Activated T-helper 9 cell treated with anti-CD3 and anti-CD28 coated beads, Interleukin-2, amount 50 U/mL, for 16 hours (primary cell): ENCODE measurements at places on chromosomes 7 and 10.

- DNase-seq: no peak
Observed at GRCh38 chr10:79342295-79342761, 4.9 kb upstream of the PPIF start.

DNA sequence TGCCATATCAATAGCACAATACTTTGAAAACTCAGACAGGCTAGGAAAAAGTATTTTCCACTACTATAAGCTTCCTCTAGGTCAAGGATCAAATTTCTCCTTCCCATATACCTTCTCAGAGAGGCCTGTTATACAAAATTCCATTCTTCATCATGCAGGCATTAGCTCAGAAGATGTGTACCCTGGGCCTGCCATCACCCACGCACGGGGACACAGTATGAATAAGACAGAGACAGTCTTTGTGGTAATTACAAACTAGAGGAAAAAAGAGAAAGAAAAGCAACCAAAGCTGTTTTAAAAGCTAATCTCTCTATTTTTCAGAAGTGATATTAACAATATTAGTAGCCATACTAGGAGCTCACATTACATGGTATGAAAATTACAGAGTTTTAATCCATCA, 236.8 kb upstream of the AOAH start:
- DNase-seq: no peak

GRCh38 chr10:75825235-75825634, 393.8 kb downstream of the LRMDA start:
- no peak for DNase-seq

DNA sequence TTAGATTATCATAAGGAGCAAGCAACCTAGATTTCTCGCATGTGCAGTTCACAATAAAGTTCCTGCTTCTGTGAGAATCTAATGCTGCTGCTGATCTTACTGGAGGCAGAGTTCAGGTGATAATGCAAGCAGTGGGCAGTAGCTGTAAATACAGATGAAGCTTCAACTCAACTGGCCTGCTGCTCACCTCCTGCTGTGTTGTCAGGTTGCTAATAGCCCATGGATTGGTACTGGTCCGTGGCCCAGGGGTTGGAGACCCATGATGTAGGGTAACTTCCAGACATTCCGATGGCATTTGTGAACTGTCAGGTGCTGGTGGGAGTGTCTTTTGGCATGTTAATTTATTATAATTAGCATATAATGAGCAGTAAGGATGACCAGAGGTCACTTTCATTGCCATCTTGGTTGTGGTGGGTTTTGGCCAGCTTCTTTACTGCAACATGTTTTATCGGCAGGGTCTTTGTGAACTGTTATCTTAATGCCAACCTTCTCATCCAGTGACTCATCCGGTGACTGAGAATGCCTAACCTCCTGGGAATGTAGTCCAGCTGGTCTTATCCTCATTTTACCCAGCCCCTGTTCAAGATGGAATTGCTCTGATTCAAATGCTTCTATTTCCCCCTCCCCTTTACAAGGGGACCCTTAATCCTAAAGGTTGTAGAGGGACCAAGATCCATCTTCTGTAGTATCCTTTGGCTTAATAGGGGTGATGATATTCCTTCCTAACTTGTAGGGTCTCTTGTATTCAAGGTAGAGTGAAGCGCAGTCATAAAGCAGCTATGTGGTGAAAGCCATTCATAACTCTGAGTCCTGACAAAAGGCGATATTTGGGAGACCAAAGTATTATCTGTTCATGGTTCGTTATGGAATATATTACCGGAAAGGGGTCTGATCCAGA, 165.8 kb downstream of the CCSER2 start:
- no peak for DNase-seq

- no peak for DNase-seq
Observed at GRCh38 chr10:14353291-14353913, 22.7 kb upstream of the FRMD4A start.

DNA sequence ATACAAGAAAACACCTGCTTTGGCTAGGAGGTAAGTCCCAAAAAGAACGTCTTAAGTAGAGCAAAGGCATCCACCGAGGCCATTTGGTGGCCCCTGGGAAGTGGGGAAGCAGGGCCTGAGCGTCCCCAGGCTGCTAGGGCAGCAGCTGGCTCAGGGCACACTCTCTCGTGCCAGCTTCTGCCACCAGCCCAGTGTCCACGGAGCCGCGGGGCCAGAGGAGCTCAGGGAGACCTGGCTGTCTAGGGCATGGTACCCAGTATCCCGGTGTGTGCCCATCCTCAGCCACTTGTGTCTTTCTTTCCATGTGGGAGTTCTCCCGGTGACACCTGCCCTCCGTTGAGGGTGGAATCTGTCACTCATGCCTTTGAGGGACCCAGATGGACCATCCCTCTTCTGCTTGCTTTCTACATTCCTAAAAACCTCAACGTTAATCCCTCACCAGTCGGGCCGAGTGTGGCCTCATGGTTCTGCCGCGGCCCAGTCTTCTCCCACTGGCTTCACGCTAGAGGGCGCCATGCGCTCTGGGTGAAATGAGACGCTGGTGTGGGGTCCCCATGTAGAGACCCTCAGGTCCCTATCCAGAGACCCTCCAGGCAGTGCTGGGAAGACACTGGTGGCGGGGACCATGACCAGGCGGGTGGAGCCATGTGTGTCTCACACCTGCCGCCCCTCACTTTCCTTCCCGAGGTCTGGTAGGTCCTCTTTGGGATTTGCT, 9.5 kb upstream of the AP5Z1 start:
- DNase-seq: no peak

DNA sequence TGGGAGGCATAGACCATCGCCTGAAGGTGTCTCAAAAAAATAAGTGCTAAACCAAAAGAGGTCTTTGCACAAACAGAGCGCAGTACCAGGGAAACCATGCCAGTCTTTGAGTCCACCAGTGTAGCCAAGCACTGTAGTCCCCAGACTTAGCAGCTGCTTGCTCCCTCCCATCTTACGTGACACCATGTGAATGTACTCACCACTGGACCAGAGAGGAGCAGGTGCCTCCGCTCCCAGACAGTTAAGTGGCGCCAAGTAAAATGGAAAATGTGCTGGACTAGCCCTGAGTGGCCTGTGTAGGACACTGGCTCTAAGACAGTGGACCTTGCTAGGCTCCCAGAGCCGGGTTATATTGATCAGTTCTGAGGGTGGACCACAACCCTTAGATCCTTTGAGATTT, 47.7 kb upstream of the PLEKHA1 start:
- DNase-seq: no peak

GRCh38 chr10:69624245-69624786, 5.7 kb upstream of the FAM241B start:
- no peak for DNase-seq

DNA sequence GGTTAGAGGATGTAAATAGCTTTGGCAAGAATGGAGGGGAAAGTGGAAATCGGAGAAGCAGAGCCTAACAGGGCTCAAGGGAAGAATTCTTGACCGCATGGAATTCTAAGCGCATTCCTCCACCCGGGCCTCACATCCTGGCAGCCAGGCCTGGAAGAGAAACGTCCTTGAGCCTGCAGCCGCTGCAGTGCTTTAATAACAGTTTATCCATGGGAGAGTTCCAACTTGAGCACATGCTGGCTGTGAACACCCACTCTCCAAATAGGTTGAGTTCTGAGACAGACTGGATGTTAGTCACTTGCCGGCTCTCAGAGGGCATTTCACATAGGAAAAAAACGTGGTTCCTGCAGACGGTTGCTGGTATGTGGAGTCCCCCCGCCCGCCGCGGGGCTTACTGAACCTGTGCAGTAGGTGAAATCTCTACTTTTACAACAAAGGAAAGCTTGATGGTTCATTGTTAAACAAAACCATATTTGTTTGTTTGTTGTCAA, 61.4 kb upstream of the STEAP1B start:
- DNase-seq: no peak

DNA sequence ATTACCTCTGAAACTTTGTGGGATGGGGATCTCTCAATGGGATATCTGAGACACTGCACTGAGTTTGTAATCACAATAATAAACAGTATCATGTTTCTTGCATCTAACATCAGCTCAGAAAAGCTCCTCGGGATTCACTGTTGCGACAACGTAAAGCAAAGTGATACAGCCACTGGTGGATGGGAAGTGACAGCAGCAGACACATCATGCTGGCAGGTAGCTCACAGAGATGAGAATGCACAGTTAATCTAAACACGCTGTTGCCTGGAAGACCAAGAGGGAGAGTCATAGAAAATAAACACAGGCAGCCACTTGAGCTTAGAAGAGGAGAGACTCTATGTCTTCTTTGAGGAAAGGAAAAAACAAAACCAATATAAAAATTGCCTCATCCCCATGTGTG, 513.8 kb downstream of the MAGI2 start:
- no peak for DNase-seq
